Occipital lobe (tissue), 3 donors: ENCODE measurements at places on chromosomes 3 and 15. TPM values are rescaled to one million over a fixed set of nuclear protein-coding genes. Genes with fewer than 3 reads are reported as not detected.
A peak's percentile ranks its signal among the peaks of the same experiment; 100 is the strongest.

DNA sequence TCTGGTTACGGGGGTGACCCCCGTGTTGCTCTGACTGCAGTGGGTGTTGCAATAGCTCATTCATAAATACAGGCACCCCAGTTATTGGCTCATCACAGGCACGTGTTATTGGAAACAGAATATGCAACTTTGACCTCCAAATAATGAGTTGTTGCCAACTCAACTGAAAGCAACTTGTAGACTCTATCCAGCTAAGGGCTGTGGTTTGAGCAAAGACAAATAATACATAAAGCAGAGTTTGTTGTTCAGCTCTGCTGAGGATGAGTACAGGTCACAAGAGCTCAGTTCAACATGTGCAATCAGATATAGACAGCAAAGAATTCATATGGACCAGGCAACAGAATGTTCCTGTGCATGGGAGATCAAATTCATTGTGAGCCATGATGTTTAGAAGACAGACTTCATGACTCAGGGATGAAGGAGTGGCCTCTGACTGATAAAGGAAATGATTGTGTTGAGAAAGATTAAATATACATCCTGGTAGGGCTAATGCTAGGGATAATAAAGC is 87.6 kb upstream of the LRIG1 start:
- DNase-seq, result no peak

GRCh38 chr15:77406846-77407245 is 13.1 kb downstream of the PEAK1 start:
- DNase-seq, result no peak

GRCh38 chr15:58352026-58352929 is 79.5 kb upstream of the LIPC start:
- DNase-seq, result no peak

DNA sequence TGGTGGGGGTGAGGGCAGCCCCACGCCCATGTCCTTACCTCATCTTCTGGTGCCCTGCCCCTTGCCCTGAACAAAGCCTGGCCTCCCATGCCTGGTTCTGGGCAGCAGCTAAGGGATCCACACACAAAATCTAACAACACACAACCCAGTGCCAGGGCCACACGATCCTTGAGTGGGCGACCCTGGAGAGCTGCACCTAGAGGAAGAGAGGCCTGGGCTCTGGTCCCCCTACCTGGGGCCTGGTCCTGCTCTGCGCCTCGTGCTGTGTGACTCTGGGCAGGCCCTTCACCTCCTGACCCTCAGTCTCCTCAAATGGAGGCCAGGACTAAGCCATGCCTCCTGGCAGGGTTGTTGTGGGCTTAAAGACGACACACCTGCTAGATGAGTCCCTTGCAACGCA is 20.0 kb upstream of the C3orf22 start:
- no peak for DNase-seq

The COX17 gene
- 16.8 TPM for total RNA-seq

The SLC28A2 gene
- total RNA-seq, result not detected

GRCh38 chr15:96326328-96327154 is 4.0 kb upstream of the NR2F2 start:
- DNase-seq, result no peak

- no peak for DNase-seq
These were observed 1560.4 kb downstream of the OTOL1 start for GRCh38 chr3:163056874-163057497.

GRCh38 chr3:167740961-167741587 is 5.6 kb downstream of the SERPINI1 start:
- DNase-seq, result peak; percentile 8

DNA sequence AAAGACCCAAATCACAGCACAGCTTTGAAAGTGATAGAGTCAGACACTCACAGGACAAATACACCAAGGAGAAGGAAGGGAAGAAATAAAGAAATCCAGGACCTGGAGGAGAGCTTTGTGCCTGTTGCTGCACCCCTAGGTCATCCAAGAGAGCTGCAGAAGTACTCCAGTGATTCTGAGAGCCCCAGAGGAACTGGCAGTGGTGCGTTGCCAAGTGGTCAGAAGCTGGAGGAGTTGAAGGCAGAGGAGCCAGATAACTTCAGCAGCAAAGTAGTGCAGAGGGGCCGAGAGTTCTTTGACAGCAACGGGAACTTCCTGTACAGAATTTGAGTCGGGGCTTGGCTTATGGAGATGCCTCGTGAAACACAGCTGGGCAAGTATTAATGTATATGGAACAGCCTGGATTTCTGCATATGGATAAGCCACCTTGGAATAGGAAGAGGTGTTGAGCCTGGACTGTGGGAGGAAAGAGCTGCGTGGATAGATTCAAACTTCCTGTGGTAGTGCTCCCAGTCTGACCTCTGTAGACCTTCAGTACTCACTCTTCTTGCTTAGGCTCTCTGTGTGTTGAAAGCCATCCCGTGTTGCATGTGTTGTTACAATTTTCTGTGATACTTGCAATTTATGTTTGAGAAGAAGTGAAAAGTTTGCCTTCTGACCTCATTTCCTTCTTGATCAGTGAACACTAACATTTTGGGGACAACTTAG is 6.1 kb downstream of the NGRN start:
- no peak for DNase-seq

- DNase-seq, result no peak
These were observed 141.7 kb downstream of the RPLP1 start for GRCh38 chr15:69593981-69594966.

The MORC1 gene
- total RNA-seq, result 0.31 TPM

DNA sequence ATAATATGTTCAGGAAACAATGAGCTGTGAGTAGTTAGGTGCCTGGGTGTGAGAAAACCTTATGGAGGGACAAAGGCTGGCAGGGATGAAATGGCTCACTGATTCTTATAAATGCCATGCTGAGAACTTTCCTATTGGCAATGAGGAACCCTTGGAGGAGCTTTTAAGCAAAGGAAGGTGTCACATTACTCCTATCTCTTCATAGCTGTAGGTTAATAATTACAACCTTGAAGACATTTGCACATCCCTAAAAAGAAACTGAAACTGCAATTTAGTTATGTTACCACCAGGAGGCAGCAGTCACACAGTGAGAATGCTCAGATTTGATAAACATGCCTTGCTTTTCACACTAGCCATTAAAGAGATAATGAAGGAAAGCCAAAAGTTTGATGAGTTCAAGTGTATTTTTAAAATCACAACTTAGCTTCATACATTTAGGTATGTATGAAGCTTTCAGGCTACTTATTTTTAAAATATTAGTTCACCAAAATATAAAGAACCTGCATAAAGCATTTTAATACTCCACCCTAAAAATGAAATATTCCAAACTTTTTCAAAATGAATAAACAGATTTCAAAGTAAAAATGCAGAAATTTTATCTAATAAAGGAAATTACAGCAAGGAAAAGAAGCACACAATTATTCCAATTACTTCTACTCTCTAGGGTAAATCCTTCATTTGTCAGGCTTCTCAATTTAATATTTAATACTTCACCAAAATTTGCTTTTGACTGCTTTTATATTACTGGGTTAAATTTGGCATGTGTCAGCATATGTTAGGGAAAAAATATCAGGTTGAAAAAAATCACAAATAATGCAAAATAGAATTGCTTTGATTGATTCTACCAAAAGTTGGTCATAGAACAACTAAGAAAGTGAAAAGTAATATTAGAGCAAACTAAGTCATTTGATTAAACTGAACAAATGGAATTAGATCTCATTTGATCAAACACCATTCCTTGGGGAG is 136.9 kb upstream of the SLC2A2 start:
- DNase-seq, result no peak

GRCh38 chr3:183349421-183350157 is 78.8 kb downstream of the MCF2L2 start:
- no peak for DNase-seq

The STAC gene
- total RNA-seq, result 12.8 TPM

DNA sequence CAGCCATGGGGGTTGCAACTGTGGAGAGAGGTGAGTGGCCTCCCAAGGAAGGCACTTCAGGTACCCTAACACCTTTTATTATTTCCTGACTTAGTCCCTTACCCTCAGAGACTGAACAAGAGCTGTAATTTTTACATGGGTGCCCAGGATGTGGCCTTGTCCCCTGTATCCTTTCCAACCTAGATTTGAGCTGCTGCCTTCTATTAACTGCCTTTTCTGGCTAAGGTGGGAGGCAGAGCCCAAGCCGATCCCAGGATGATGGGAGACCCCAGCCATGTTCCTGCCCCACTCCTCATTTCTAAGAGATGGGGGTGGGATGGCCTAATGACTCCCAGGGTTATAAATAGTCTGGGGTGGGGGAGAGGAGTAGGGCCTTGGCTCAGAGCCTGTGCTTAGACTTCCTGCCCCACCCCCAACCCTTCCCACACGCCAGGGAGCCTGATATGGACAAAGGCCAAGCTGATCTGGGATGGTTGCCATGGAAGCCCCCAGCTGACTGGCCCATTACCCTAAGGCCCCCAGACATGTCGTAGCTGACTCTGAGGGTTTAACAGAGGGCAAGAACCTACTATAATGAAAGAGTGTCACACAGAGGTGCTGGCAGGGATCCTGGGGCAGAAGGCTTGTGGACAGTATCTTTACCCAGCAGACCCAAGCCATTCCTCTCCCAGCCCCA is 1.9 kb downstream of the KLHDC8B start:
- DNase-seq, result no peak

DNA sequence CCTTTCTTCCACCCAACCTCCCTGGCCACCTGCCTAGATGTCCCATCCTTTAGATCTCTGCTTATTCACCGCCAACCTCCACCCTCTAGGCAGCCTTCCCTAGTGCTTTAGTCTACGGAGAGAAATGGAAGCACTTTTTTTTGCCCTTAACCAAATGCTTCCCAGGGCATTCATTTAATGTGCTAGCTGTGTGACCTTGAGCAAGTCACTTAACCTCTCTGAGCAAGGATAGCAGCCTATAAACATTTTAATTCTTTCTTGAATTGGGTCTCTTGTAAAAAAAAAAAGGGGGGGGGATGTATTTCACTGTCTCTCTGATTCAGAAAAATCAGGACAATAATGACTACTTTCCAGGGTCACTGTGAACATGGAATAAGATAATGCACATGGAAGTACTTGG is 3.2 kb upstream of the INSYN1 start:
- DNase-seq, result no peak

GRCh38 chr3:61955483-61955882 is 394.1 kb downstream of the PTPRG start:
- DNase-seq, result no peak

The RHCG gene
- 2.7 TPM for total RNA-seq

- peak; percentile 8 for DNase-seq
These were observed 167.6 kb upstream of the ST8SIA2 start for GRCh38 chr15:92226020-92226612.

- DNase-seq, result peak; percentile 16
These were observed 19.6 kb downstream of the CLK3 start for GRCh38 chr15:74635228-74635627.

The CPOX gene
- total RNA-seq, result 20.3 TPM

- DNase-seq, result no peak
These were observed 453.2 kb upstream of the PROK2 start for GRCh38 chr3:72238010-72238691.

- DNase-seq, result no peak
These were observed 329.8 kb upstream of the PROK2 start for GRCh38 chr3:72114773-72115172.

The SENP8 gene
- 6.9 TPM for total RNA-seq

The KPNA1 gene
- 49.0 TPM for total RNA-seq
